ENCODE measurements at places on chromosomes 5 and 9.
A peak's percentile ranks its signal among the peaks of the same experiment; 100 is the strongest.

DNA sequence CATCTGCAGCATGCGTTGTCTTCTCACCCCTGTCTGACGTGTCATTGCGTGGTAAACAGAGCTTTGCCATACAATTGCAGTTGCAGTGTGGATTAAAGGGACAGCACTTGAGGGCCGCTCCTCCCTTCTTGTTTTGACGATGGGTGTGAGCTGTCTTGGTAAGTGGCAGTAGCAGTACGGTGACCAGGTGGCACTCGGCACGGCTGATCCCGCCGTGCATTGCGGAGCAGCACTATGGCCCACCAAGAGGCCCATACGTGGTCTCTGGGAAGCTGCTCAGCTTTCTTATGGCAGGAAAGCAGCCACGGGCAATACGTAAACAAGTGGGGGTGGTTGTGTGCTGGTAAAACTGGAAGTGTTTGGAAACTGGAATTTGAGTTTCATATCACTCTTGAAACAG, 25.1 kb downstream of the EHMT1 start:
- DNase-seq = no peak

DNA sequence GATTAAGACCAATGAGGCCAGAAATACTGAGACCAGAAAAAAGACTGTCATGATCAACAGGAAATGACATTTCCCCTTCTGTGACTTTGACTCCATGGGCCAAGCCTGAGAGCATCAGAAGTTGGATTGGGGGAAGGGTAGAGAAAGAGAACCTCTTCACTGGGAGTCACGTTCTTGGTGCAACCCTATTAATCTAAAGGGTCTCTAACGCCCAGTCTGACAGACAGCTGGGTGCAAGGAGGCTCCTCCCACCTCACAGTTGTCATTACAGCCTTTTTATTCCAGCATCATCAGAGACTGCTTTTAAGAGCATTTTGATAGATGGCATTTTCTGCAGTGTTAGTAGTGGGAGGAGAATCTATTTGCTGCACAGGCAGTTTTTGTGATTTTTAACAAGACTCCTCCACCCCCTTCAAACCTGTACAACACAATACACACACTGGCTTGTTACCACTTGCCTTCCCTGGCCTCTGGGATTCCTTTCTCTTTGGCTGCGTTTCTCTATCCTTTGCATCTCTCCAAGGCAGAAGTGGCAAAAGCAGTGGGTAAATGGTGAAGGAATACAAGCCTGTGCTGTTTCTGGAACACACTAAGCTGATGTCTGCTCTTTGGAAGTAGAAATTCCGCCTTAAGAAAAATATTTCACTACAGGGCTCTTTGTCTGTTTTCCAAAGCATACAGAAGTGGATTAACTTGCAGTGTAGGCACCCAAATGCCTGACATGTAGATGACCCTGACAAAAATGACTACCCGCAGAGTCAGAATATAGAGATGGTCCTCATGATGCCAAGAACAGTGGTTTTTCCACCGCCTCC, 310.4 kb upstream of the ZNF608 start:
- DNase-seq = no peak

DNA sequence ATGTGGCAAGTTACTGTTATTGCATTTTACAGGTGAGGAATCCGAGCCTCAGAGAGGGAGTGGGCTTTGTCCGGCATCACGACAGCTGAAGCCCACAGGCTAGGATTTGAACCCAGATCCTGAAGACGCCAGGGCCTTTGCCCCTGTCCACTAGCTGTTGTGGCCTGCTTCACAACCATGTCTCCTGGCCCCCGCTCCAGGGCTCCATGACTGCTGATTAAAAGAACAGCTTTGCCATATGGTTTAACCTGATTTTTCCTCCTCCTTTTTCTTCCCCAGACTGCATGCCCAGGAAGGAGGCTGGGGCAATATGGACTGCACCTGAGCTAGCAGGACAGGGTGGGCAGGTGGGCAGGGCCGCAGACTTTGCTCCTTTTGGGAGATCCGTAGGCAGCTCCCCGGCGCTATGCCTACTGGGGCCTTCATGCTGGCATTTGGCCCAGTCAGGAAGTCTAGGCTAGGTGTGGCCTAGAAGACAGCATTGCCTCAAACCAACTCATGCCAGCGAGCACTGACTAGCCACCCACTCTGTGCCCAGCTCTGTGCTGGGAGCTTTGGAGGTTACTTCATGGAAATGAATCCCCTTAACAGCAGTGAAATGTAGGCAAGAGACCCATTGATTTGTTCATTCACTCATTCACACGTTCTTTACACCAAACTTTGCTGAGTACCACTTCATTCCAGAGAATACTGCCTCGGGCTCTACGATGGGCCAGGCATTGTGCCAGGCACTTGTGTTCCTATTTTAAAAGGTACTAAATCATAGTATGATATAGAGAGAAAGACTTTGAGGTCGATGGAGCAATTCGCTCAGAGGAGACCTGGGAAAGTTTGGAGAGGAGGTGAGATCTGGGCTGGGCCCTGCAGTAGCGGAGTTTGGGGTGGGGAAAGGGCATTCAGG, 94.3 kb upstream of the CPEB4 start:
- no peak for DNase-seq

DNA sequence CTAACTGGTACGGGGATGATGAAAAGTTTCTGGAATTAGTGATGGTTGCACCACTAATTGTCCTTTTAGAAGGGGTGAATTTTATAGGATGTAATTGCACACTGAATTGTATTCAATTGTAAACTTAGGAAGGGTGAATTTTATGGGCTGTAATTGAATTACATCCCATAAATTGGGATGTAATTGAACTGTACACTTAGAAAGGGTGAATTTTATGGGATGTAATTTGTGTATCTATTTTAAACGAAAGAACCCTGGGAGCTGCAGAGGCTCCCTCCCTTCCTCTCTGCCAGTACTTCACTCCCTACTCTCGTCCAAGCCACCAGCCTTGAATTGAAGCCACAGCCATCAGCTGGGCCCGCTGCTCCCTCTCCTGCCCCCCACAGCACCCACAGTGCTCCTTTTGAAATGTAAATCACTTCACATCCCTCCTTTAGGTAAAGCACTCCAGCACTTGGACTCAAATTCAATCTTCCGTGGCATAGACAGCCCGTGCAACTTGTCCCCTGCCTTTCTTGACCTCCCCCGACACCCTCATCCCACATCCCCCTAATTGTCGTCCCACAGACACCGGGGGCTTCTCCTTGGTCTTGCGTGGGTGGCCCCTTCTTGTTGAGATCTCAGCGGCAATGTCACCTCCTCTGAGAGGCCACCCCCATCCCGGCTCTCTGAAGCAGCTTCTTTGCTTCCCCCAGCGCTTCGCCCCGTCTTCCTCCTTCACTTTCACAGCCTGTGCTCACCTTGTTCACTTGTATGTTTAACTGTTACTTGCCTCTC, 84.2 kb upstream of the HRH2 start:
- DNase-seq = no peak

- DNase-seq = peak; percentile 86
Measured at GRCh38 chr9:127388037-127388855, 8.7 kb upstream of the SLC2A8 start.

DNA sequence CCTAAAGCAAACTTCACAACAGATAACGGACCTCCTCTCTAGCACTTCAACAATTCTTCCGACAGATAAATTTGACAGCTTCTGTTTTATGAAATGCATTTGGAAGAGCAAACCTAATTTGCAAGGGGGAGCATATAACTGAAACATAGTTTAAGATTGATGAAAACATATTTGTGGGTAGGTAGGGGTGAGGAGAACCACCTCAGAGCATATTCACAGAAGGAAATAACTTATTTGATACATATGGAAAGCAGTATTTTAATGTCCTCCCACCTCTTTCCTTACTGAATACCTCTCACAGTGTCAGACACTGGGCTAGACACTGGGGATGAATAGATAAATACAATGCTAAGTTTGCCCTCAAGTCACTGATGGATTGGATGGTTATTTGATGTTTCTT, 384.8 kb downstream of the MAT2B start:
- no peak for DNase-seq

DNA sequence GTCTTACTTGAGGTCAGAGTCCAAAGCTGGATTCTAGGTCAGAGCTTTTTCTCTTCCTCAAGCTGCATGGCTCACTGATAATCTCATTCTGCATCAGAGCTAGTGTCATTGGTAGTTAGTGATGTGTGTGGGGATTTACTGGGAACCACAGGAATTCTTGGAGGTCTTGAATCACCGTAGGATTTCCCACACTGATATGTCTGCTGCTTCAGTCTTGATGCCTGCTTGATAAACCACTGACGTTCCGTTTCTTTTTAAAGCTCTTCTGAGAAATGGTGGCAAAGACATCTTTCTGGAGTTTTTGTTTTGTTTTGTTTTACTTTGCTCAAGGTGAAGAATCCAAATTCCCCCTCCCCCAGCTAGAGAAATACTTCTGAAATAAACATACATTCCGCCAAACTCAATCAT, 1.2 kb upstream of the GARIN3 start:
- DNase-seq = no peak

- peak; percentile 77 for DNase-seq
Measured at GRCh38 chr5:136080483-136081216, 51.9 kb downstream of the TGFBI start.

- DNase-seq = no peak
Measured at GRCh38 chr9:117784996-117785395, 80.8 kb downstream of the TLR4 start.

GRCh38 chr9:104319198-104319597, 184.9 kb upstream of the OR13F1 start:
- no peak for DNase-seq

DNA sequence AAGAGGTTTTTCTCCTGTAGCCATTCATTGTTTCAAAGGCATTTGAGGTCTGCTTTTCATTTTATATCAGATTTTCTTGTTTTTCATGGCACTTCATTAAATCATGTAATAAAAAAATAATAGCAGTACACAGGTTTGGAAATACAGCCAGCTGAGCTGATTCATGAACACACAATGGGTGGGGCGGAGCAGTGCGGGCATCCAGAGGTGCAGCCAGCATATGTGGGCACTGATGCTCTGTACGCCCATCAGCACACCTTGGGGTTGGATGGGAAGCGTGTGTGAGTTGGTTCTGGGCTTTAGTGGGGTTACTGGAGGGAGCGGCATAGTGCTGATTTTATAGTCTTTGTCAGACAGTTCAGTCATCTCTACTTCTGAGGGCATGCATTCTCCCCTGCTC, 54.2 kb upstream of the IRX4 start:
- DNase-seq = no peak

- no peak for DNase-seq
Measured at GRCh38 chr9:105712773-105713172, 18.4 kb downstream of the TMEM38B start.

- no peak for DNase-seq
Measured at GRCh38 chr5:21007781-21008180, 1019.8 kb upstream of the CDH18 start.

DNA sequence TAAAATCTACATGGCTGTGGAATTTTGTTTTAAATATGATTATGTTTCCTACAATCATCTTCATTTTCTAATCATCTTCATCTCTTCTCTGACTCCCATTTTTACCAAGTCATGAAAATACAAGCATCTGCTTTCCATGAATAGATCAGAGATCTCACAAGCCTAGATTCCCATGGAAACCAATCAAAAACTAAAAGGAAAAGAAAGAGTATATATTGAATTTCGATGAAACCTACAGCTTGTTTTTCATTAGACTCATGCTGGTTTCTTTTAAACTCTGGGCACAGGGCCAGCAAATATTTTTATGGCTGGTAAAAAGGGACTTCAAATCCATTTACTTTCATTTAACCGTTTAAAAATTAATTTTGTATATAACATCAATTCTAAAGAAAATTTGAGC, 51.2 kb downstream of the INVS start:
- DNase-seq = no peak

DNA sequence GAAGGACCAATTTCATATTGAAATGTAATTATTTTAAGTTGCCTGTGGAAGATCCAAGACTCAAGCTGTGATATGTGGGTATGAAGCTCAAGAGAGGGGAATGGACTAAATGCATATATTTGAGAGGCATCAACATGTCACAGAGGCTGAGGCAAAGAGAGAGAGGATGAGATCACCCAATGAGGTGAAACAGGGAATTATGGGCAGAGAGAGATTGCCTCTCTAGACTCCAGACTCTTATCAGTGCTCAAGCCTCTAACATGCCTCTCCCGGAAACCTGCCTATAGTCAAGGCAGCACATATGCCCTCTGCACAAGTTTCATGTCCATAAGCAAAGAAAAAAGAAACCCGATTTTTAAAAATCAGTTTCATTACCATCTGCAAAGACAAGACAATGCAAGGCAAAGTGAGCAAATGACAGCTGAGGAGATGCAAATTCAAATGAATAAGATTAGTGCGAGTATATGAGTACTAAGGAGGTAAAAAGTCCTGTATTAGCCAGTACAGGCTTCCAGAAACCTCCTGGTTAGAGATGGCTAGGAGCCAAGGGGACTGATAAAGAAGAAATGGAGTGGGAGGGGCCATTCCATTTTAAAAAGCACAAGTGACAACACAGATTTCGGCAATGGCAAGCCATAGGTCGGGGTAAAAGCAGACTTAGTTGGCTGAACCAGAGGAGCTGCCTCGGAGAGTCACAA, 9.4 kb downstream of the APTX start:
- no peak for DNase-seq

DNA sequence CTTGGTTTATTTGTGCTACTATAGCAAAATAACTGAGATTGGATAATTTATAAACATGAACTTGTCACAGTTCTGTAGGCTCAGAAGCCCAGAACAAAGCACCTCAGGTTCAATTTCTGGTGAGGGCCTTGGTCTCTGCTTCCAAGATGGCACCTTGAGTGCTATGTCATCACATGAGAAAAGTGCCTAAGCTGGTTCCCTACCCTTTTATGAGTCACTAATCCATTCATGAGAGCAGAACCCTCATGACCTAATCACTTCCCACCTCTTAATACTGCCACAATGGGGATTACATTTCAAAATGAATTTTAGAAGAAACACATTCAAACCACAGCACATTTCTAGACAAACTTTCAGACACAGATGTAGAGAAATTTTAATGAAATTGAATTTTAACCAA, 98.2 kb upstream of the PRSS3 start:
- no peak for DNase-seq

- DNase-seq = no peak
Measured at GRCh38 chr5:177469750-177470525, 3.5 kb downstream of the DBN1 start.

GRCh38 chr5:154755361-154756008, at the start of gene LARP1:
Gene LARP1 (plus strand): TSS chr5:154755377. CDS start chr5:154755758, 381 bp downstream.
- no peak for DNase-seq

GRCh38 chr5:75130818-75131349, 78.5 kb upstream of the GCNT4 start:
- no peak for DNase-seq

DNA sequence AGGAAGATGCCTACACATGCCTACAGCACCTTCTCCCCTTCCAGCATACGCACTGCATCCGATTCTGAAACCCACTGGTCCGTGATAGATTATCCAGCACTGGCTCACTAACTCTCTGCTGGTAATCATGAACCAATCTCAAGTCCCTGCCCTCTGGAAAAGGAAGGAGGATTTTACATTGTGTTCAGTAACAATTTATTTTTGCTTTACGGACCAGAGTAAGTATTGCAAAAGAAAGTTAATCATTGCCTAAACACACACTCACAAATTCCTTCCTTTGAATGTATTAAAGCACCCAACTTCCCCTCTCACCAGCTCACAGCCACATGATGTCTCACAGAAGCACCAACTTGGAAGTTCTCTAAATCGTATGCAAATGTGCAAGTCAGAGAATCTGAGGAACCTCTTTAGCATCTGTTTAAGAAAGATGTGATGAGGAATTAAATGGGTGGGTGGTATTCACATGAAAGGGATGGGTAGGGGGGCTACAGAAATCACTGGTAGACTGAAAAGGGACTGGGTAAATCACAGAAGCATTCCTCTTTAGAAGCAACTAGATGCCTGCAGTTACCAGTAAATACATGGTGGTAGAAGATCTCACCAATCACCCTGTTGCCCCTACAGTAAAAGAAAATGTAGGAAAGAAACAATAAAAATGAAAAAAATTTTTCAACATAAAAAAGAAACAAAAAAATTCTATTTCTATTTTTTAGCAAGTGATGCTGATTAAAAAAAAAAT, 8.4 kb downstream of the GNAQ start:
- DNase-seq = no peak
